HFF-Myc (cell line): ENCODE measurements at places on chromosomes 1 and 21.

DNA sequence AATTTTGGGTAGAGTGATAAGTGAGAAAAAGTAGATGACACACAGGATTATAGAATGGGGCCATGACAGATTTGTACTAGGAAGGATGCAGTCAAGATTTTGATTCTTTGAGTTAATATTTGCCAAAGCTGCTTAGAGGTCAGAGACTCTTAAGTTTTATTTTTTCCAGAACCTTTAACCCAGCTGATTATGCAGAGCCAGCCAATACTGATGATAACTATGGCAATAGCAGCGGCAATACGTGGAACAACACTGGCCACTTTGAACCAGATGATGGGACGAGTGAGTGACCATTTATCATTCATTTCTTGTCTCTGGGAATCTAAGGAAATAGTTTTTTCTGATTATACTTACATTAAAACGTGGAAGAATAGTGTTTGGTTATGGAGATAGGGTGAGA, 16.1 kb downstream of the UBAP2L start:
- DNase-seq: no peak

GRCh38 chr1:203306089-203306964, 1.0 kb downstream of the BTG2 start:
- peak; percentile 77 for DNase-seq

DNA sequence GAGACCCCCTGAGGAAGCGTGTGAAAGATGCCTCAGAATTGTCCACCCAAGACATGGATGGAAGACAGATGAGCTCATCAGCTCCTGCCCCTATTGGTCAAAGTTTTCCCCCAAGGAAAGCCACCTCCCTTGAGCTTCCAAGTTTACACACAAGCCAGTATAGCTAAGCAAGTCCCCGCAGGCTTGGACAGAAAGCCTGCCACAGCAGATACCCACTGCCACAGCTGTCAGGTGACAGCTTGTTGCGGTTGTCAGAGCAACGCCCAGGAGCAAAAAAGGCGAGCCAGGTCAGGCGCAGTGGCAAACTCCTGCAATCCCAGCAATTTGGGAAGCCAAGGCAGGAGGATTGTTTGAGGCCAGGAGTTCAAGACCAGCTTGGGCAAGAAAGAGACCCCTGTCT, 60.9 kb upstream of the IFNAR2 start:
- DNase-seq: no peak

DNA sequence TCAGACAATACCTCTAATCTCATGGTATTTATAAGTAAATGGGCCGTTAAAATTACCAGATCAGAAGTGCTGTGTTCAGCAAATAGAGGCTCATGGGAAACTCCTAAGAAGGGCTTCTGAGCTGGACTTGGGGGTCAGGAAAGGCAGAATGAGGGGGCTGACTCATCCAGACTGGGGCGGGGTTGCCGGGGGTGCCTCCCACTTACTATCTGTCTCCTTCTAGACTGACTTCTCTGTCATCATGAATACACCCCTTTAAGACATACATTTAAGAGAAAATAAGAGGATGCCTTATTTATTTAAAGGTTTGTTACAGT, 96.0 kb upstream of the ERRFI1 start:
- no peak for DNase-seq

DNA sequence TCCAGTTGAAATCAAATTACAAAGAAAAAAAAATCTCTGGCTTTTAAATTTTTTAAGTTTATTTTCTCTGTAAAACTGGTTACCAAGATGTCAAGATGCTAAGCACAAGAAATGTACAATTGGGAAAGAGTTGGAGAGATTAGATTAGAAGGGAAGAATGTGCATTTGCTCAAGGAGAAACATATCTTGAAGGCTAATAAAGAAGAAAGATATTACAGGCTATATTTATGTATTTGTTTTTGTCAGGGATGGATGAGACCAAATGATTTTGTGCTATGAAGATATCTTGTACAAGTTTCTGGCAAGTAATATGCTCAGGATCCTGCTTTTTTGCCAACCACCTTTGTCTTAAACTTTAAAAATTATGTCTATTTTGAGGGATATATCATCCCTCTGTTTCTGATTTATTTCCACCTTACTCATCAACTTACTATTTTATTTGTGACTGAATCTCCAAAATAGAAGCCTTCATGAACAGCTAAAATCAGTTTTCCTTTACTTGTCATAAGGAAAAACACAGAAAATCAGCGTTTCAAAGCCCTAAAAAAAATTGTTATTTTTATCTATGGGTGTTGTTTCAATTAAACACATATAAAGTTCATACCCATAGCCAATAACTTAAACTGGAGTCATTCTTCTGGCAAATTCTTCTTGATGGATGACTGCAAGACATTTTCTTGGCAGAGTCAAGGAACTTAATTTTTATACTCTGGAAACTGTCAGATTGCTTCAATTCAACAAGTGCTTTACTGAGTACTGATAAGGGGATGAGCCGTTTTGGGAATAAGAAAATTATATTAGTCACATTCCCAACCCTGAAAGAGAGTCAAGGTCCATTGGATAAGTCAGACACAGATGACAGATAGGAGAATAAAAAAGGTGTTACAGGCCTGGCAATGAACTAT, 141.8 kb downstream of the CTH start:
- no peak for DNase-seq

DNA sequence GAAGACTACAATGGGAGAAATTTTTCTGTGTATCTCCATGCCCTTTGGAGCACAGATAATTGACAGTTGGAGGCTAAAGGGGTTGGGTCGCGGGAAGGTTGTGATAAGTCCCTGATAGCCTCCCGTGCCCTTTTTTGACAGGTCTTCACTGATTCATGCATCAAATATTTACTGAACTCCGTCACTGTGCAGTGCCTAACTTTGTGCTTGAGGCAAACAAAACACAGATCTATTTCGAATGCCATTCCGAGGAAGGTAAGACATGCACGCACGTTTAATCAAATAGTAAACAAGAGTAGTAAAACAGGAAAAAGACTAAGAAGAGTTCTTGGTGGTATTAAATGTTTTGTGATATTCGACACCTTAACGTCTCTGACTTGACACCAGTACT, 494 bp upstream of the PIP5K1A start:
- no peak for DNase-seq
